ENCODE measurements at places on chromosomes 11 and 22. TPM values are rescaled to one million over a fixed set of nuclear protein-coding genes. Genes with fewer than 3 reads are reported as not detected.

- no peak for DNase-seq
Measured at GRCh38 chr11:3655547-3655946, 10.6 kb downstream of the ART1 start.

DNA sequence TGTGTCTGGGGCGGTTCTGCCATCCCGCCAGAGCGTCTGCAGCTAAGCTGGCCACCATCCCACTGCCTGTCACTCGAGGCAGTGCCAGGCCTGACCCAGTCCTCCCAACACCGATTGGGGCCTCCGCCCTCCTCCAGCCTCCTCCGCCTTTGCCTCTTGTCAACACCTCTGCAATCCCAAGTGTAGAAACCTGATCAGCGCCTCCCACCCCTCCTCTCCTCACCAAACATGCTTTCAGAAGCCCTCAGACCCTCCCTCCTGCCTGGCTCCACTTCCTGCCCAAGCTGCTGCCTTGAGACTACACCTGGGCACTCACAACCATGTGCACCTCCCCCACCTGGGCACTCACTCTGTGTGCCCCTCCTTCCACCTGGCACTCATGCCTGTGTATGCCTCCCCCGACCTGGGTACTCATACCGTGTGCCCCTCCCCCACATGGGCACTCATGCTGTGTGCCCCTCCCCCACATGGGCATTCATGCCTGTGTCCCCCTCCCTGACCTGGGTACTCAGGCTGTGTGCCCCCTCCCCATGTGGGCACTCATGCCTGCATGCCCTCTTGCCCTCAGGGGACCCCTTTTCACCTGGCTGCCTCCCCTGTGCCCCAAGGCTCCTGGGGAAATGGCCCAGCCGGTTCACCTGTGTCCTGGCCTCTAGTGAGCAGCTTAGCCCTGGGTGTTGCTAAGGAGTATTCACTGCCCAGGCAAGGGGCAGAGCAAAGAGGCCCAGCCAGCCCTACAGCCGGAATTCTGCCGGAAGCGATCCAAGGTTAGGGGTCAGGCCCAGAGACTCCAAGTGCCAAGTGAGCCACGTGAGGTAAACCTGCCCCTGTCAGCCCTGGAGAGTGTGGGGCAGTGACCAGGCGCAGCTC is 5.5 kb upstream of the IFITM10 start:
- DNase-seq: no peak

DNA sequence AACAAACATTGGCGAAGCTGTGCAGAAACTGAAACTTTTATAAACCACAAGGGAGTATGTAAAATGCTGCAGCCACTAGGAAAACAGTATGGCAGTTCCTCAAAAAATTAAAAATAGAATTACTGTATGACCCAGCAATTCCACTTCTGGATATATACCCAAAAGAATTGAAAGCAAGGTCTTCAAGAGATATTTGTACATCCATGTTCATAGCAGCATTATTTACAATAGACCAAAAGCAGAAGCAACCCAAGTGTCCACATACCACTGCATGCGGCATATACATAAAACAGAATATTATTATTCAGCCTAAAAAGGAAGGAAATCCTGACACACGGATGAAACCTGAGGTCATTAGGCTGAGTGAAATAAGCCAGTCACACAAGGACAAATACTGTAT is 85.8 kb downstream of the RELT start:
- no peak for DNase-seq

DNA sequence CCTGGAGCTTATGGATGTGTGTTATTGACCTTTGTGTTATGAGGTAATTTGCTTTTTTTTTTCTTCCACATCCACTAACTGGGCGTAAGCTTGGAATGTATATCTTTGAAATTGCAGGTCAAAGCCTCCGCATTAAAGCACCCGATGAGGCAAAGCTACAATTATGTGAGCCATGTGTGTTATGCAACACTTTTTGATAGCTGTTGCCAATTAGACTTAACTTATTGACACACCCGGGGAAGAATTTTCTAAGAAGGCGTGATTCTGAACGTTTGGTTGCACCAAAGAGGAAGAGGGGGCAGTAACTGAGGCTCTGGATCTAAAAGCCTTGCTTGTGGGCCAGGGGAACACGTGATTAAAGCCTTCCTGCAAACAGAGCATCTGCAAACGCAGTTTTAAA is 610 bp upstream of the TEX12 start:
- peak; percentile 82 for DNase-seq

DNA sequence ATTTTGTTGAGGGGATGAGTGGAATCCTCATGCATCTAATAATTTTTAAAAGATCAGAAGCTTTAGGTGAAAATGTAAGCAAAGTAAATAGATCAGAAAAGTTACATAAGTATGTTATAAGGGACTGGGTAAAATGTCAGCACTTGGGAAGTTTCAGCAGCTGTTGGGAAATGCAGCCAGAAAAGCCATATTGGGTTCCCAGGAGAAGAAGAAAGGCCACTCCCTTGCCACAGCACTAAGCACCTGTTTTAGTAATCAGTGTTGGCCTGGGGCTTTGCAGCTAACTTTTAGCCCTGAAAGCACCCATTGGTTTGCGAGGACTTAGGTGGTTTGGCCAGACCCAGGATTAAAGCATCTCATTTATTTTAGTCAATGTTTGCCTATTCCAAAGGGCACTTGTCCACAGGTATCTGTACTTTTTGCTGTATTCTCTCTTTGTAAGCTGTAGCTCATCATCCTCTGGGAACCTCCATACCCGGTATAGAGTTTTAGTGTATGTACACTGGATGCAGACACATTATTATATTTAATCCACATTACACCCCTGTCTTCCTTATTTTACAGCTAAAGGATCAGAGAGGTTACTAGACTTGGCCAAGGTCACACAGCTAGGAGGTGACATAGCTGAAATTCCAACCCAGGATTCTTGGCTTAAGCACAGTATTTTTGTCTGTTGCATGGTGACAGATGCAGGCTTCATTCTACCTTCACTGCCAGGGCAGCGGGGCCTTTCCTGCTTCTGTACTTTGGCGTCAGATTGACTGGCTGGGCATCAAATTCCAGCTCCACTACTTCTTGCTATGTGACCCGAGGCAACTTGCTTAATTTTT is 127.7 kb upstream of the SESN3 start:
- DNase-seq: no peak

DNA sequence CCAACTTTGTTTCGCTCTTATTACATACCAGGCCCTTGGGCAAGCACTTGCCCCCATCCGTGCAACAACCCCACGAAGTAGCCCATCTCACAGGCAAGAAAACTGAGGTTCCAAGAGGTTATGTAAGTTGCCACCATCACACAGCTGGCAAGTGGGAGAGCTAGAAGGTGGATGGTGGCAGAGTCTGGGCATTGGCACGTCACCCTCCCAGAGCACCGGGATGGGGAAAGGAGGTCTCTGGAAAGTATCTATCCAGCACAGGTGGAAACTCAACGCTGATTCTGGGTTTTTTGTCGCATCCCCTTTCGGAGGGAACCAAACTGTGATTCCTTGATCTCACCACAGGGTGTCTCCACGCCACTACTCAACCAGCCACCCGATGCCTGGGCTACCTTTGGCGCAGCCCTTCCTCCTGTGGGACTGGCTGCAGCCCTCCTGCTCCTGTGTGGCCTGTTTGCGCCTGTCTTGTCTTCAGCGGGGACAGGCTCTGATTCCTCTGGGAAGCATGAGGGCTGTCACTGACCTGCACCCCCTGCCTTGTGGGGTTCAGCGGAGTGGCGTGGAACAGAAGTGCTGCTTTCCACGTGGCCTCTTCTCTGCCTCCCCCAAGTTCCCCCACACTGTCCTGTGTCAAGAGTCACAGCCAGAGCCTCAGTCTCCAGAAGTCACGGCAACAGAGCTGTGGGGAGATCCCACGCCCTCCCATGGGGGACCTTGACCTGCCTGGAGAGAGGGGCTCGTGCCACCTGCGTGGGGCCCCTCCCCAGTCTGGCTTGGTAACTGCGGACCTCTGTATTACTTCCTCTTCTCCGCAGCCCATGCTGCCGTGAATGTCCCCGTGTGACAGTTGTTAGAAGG is 34.4 kb upstream of the TRIM29 start:
- peak; percentile 70 for DNase-seq

GRCh38 chr11:62504158-62504973 is 42.2 kb downstream of the AHNAK start:
- no peak for DNase-seq

- DNase-seq: no peak
Measured at GRCh38 chr11:21534288-21534687, 658.6 kb upstream of the ANO5 start.

DNA sequence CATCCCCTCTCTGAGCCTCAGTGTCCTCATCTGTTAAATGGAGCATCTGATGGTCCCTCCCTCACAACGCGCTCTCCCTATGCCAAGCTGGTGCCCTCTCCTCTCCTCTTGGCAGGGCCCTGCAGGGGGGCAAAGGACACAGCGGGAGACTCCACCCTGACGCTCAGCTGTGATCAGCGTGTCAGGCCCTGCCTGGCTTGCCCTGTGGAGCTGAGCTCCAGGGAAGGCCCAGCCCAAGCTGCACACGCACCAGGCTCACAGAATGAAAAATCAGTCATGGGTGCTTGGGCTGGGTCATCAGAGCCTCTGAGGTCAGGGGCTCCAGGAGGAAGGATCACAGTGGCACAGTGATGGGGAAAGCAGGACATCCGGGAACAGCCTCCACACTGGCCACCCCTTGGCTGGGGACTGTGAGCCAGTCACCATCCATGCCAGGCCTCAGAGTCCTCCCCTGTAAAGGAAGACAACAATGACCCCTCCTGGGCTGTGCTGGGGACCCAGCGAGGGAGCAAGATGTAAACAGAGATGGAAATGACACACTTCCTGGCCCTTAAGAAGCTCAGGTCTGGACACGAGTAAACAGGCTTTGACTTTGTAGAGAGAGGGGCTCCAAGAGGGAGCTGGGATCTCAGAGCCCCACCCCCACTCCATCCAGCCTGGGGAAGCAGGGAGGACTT is 36.6 kb downstream of the RPL3 start:
- DNase-seq: no peak

GRCh38 chr11:114138411-114138810 is 78.9 kb downstream of the ZBTB16 start:
- DNase-seq: no peak

- DNase-seq: peak; percentile 69
Measured at GRCh38 chr22:20566420-20567260, 59.2 kb downstream of the MED15 start.

DNA sequence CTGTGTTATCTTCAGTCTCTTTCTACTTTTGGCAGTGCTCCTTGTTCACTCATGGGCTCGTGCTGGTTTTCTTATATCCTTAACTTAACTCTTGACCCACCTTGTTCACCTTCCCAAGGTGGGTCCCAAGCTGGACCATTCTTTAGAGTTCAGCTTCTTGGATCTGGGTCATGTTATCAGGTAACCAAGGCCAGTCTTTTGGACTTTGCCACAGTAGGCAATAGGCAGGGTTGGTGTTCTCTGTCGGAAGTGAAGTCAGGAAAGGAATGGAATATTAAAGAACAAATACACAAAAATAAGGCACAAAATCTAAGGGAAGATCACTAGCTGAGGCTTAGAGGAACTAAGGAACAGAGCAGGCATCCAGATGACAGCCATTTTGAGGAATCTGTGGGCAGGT is 202.7 kb downstream of the ARHGAP42 start:
- DNase-seq: no peak

- no peak for DNase-seq
Measured at GRCh38 chr11:19673924-19674729, 38.5 kb upstream of the NAV2 start.

DNA sequence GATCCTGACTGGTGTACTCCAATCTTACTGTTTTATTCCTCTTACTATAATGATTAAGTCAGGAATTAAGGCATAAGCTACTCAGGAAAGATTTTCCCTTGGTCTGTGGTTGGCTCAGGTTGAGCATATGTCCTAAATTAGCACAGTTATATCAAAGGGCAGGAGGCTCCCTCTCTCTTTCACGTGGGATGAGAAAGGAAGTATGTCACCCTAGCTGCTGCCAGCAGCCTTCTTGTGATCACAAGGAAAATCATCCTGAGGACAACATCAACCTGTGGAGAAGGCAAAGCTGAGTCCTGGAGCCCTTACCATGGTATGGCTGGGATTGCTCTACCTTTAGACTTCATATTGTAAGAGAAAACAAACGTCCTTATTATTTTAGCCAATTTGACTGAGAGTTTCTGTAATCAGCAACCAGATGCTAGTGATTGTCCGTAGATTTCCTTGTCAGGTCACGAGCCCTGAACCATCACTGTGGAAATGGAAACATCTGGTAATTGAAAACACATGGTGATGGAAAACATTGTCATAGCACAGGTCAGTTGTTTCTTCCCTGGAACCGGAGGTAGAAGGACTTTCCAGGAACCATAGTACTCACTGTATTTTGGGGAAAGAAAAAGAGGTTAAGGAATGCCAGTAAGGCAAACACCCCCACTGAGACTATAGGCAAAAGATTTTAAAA is 40.6 kb upstream of the DEUP1 start:
- DNase-seq: no peak

Gene TRIM51
- total RNA-seq: not detected

Gene OR8D4
- not detected for total RNA-seq

Gene HTATIP2
- 42.5 TPM for total RNA-seq

Gene OR51B5
- total RNA-seq: not detected

Gene TRPM5
- total RNA-seq: not detected

Gene INCENP
- 56.2 TPM for total RNA-seq

Gene PYGM
- total RNA-seq: 0.09 TPM

Measured in MCF 10A (cell line).